ENCODE measurements at places on chromosomes 1 and 21.

- no peak for DNase-seq
These were observed 79.8 kb upstream of the PLXNA2 start for GRCh38 chr1:208324005-208324404.

DNA sequence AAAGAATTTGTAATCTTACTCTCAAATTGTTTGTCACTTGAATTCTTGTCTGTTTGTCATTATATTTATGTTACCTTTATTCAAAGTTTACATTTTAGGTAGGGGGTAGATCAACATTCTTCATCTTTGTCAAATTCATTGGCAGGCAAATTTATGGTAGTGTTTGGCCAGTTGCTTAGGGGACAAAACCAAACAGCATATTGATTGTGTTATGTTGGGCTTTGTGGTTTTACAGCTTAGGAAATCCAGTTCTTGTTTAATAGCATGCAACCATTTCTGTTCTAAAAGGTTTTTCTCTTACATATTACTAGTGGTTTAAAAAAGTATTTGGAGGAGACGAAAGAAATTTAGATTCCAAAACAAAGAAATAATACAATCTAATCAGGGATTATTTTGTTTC, 91.4 kb downstream of the HMCN1 start:
- DNase-seq, result no peak

GRCh38 chr1:55504306-55504731, 289.2 kb upstream of the USP24 start:
- DNase-seq, result no peak

GRCh38 chr1:19744335-19744743, 55.4 kb downstream of the TMCO4 start:
- no peak for DNase-seq

DNA sequence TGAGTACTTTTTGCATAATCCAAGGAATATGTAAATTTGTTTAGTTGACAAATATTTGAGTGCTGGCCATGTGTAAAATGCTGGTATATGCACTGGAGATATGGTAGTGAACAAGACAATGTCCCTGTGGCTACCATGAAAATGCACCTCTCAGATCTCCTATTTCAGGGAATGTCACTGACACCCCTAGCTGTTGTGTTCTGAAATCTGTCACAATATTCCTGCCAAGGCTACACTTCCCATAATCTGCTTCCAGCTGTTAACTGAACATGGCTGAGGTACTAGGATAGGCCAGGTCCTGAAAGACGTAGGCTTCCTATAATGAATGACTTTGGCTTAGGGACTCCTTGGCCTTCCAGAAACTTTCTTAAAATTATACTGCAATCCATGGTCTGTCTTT, 197.8 kb downstream of the ZNF648 start:
- no peak for DNase-seq

DNA sequence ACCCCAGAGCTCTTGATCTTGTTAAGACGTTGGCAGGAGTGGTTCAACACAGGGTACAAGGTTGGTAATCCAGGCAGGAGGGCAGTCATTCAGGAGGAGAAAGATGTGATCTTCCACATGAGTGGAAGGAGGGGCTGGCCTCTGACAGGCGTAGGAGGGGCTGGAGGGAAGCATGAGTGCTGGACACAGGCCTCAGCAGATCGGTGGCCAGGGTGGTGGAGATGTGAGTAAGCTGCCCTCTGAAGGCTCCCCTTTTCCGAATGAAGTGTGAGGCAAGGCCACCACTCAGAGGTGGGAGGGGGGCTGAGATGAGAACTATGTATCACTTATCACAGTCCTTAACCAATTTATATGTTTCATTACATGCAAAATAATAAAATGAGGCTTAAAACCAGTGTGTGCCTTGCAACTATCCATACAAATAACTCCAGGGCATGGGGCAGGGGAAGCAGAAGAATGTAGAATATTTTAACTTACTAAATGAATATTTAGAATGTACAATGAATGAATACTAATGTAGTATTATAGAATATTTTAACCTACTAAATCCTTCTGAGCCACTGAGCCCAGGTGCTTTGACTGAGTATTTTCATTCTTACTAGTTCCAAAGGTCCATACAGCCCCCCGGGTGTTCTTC, 103.5 kb upstream of the TLR5 start:
- no peak for DNase-seq

GRCh38 chr1:184860535-184860934, 105.9 kb upstream of the EDEM3 start:
- no peak for DNase-seq

- DNase-seq, result no peak
These were observed 109.5 kb upstream of the ADAR start for GRCh38 chr1:154717528-154717924.

- no peak for DNase-seq
These were observed 9.2 kb upstream of the ZNF644 start for GRCh38 chr1:91031081-91031480.

DNA sequence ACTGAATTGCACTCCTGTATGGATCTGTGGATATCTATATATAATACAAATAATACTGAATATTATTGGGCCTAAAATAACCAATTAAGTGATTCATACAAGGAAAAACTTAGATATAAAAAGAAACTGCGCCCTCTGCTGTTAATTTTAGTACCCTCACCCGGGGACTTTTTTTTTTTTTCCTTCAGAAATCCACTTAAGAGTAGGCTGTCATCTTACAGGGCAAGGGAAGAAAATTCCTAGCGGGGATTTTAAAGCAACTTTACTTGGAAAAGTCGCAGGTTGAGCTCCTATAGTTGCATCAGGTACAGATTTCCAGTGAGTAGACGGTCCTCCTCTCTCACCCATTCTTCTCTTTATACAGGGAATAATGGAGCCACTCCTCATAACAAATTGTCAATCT, 1.3 kb downstream of the NTNG1 start:
- no peak for DNase-seq

GRCh38 chr1:154404984-154405746, at the start of gene IL6R:
Gene IL6R, plus strand, starts transcription at chr1:154405343. Its CDS starts 287 bp downstream, at chr1:154405630.
- DNase-seq, result peak; percentile 54

DNA sequence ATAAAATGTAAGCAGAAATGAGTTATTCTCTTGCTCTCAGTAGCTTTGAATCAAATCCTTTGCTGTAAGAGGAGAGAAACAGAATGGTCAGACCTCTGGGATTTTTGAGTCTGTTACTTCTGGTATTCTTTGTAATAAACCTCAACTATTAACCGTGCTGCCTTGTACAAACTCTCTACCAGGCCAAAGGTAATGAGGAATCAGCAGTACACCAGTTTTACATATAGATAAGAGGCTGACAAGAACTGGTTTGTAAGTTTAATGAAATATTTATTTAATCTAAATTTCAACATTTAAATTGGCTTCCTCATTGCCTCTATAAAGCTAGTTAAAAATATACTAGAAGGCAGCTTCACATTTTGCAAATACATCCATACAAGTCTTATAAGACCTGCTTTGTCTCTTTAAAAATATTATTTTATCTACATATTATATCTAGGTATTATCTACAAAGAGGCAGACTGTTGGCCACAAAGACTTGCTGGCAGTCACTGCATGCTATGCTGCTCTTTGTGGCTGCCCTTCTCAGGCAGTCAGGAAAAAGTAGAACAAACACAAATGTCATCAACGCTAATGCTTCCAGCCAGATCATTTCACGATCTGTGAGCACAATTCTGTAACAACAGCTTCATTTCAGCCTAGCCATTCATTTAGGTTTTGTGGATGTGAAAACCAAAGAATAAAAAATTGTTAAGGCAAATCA, 173.0 kb downstream of the GABPA start:
- DNase-seq, result no peak

GRCh38 chr1:19038096-19038495, 81.6 kb upstream of the IFFO2 start:
- no peak for DNase-seq

GRCh38 chr21:29389136-29389535, 90.4 kb downstream of the BACH1 start:
- DNase-seq, result no peak

- DNase-seq, result peak; percentile 25
These were observed 3.9 kb upstream of the CD58 start for GRCh38 chr1:116574581-116575291.

DNA sequence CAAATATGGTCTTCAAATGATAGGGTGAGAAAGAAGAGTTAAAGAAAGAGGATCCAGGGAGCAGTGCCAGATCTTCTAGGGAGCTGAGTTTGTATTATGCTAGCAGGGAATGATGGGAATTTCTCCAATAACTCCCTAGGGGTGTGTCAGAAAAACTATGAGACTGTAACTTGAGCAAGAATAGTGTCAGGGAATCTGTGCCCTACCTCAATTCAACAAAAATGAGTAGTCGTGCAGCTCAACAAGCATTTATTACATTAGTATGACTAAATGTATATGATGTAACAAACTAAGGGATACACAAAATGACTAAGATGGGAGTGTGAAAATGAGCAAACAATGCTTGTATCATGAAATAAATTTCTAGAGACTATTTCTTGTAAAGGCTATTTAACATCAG, 24.2 kb downstream of the SPAG17 start:
- DNase-seq, result no peak

- no peak for DNase-seq
These were observed 16.9 kb upstream of the MCL1 start for GRCh38 chr1:150596095-150596892.

DNA sequence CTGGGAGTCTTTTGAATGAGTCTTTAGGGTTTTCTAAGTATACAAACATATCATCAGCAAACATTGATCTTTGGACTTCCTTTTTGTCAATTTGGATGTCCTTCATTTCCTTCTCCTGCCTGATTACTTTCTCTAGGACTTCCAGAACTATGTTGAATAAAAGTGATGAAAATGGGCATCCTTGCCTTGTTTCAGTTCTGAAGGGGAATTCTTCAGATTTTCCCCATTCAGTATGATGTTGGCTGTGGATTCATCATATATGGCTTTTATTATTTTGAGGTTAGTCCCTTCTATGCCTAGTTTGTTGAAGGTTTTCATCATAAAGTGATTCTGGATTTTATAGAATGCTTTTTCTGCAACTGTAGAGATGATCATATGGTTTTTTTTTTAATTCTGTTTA, 42.0 kb downstream of the KMO start:
- no peak for DNase-seq

DNA sequence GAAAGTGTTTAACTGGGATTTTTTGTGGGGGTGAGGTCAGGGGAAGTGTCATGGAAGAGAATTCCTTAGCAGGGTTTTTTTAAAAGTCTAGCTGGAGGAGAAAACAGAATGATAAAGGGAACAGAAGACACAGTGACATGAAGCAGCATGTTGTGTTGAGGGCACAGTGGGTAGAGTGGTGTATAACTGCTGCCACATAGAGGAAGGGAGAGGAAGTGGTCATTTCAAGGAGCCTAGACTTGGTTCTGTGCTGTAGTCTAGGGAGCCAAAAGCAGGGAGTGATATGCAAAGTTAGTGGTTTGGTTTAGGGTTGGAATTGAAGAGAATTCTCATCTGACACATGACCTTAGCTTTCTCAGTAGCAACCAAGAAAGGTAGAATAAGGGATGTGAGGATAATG, 10.2 kb downstream of the EEIG2 start:
- no peak for DNase-seq

DNA sequence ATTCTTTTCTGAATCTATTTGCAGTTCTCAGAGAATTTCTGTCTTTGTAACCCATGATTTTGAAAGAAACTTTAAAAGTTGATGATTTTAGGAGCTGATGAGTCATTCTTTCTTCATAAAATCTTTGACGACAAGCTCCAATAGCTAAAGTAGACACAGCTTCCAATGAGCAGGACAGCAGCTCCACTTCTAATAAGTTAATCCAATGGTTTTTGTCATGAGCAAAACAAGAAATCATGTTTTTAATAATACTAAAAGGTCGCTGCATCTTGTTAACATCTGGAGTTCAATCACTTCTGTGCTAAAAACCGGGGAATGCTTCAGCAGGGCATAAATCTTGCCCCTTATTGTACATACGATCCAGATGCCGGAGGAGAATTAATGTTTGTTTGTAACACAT, 48.9 kb upstream of the GORAB start:
- no peak for DNase-seq

DNA sequence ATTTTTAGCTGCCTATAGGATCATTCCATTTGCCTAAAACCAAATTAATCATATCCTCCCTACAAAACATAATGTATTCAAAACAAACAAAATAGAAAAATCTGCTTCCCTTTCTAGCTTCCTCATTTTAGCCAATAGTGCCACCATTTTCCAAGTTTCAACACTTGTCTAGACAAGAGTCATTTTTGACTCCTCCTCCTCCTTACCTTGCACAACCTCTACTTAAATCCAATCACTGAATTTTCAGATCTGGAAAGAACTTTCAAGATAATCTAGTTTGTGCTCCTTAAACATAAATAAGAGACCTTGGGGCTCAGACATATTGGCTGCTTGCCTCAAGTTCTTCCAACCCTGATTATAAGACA, 7.4 kb downstream of the STX6 start:
- DNase-seq, result no peak

- no peak for DNase-seq
These were observed 50.0 kb upstream of the TARDBP start for GRCh38 chr1:10962483-10962882.

GRCh38 chr1:53575955-53576320, 116.7 kb downstream of the DMRTB1 start:
- DNase-seq, result no peak

DNA sequence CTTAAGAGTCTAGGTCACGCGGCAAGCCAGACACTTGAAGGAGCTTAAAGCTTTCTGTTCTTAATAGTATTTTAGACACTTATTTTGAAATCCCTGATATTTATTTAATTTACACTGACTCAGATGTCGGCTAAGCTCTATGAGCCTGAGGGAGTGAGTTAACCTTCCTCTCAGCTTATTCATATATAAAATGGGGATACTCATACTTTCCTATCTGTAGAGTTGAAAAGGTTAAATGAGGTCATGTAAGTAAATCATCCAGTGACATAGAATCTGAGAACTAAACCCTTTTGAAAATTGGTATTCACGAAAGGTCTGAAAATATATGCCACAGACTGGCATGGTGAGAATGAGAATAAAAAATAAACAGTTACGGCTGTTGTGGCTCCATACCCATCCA, 1.4 kb upstream of the GPR161 start:
- DNase-seq, result no peak

DNA sequence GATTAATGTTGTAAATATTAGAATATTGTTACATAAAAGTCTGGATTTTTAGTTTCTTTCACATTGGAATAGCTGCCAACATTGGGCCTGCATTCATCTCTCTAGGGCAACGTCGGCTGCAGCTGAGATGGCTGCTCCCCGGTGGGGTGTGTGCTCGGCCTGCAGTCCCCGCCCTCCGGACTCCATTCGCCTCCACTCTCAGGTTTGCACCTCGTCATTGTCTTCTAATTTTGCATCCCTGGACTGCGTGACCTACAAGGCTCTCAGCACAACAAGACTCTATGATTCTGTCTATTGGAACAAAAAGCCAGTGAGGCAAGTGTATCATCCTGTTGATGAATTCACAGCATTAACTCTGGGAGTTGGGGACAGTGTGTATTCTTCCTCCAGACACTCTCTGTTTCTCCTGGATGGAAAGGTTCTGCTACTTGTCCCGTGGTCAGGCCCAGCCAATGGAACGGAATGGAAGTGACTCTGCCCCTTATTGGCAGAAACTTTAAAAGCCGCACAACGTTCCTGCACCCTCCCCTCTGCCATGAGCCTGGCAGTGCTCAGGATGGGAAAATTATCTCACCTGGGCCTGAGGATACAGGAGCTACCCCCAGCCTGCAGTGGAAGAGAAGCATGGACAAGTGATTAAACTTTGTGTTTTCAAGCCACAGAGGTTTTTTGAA, 105.0 kb upstream of the SAMD11 start:
- no peak for DNase-seq

- DNase-seq, result no peak
These were observed 1.0 kb upstream of the KRTAP13-3 start for GRCh38 chr21:30426731-30427130.

All from activated CD8-positive, alpha-beta memory T cell treated with anti-CD3 and anti-CD28 coated beads for 1 hour (primary cell).